Fibroblast of skin of back (primary cell): ENCODE measurements at places on chromosomes 3 and 15.

DNA sequence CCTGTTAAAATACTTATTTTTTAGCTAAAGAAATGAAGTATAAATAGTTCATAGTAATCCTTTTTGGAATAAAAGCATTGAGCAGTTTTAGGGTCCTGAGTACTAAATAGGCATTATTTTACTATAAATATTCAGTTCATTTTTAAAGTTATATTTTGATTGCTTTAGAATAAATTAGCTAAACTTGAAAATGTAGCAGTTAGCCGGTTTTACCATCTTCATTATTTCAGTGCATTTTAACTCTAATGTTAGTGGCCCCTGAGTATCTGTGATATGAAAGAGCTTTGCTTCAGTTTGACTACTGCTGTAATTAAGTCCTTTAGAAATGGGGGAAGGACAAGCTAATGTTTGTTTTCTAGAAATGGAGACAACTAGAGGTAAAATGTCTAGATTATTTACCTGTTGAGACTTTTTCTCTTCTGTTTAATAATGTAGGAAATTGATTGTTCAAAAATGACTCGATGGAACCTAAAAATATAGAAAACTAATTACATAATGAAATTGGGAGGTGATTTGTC is 3.6 kb downstream of the SMC4 start:
- peak; percentile 7 for DNase-seq

DNA sequence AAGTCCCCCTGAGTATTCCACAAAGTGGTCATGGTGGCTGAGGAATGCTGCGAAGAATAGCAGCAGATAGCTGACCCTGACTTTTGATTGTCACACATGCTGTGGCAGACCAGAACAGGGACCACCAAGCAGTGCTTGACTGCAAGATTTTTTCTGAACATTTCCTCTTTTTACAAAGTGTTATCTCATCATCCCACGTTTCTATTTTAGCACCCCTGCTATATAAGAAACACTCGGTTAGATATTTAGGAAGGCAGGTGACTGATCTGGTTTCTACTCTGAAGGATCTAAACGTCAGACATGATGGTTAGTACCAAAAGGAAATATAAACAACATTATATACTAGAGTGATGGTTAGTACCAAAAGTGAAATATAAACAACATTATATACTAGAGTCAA is 9.1 kb downstream of the SLC25A26 start:
- no peak for DNase-seq

DNA sequence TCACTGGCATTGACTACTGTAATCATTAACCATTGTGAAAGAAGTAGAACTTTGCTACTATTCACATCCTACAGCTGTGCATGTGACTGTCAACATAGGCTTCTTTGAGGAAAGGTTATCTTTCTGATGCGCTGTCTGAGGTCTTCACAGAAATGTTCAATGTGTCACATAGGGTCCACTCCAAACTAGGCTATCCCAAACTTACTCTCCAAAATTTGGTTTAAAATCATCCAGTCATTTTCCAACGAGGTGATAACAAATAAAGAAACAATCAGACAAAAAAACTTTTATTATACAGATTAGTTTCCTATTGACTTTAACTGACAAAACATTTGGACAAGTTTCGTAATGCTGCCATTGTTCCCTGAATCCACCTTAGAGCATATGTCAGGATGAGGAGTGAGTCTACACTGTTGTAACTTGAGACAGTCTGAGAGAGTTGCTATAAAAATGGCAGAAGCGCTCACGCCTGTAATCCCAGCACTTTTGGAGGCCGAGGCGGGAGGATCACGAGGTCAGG is 511.6 kb downstream of the PLOD2 start:
- no peak for DNase-seq

DNA sequence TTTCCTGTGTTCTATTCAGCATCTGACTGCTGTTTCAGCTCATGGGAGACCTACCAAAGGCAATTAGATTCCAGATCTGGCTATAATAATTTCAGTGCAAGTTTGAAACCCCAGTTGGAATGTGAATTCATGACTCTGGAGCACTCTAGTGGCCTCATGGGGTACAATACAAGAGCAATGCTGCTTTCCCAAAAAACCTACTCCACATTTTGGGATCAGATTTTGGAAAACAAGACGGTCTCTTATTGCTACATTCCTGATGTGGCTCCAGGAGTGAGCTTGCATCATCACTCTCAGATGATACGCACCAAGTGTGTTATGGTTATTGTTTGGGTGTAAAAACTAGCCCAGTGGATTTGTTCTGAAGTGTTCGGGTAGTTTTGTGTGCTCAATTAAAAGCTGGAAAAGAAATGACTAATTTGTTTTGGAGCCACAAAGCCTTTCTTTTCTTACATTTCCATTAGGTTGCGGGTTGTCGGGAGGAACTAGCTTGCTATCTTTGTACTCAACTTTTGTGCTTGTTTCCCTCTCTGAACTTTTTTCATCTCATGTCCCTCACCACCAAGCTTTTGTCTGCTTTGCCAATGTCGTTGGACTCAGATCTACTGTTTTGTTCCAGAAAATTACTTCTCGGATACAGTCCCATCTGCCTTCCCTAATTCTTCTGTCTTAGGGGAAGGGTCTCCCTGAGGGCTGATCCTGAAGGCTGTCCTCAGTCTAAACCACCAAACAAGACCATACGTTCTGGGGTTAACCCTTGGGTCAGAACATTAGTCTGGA is 272.1 kb downstream of the BBX start:
- DNase-seq: no peak

DNA sequence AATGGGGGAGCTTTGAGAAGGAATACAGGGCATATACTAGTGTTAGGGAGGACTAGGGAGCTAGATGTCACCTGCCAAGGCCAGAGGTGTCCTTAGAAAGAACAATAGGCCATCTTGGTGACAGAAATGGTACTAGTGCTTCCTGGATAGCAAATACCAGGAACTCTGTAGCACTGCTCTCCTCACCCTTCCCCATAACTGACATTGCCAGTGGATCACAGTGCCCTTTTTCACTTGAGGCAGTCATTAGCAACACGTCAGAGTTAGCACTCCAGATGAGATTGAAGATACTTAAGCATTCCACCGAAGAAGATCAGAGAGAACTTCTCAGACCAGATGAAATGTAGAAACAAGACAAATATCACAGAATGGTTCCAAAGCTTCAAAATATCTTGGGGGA is 103.1 kb upstream of the PDZRN3 start:
- DNase-seq: peak; percentile 31

GRCh38 chr3:19148768-19149091 is 420 bp downstream of the KCNH8 start:
- DNase-seq: no peak

GRCh38 chr3:123286308-123287023 is 84.7 kb downstream of the SEC22A start:
- DNase-seq: peak; percentile 70

DNA sequence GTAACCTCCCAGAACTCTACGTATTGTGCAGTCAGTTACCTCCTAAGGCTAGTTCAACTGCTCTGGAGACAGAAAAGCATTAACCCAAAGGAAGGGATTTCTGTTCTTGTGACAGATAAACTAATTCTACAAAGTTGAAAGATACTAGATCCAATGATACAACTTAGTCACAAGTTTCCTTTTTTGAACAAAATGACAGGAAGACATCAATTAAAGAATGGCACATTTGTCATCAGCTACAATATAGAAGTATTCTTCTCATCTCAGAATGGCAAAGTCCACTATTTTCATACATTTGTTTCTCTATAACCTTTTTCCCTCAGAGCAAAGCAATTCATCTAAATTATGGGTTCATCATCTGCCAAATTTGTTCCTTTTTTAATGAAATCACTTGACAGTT is 43.7 kb downstream of the ISL2 start:
- DNase-seq: no peak
